ENCODE measurements at places on chromosomes 4 and X.

GRCh38 chr4:127776620-127777019 lies 5.5 kb upstream of the HSPA4L start:
- DNase-seq = no peak

DNA sequence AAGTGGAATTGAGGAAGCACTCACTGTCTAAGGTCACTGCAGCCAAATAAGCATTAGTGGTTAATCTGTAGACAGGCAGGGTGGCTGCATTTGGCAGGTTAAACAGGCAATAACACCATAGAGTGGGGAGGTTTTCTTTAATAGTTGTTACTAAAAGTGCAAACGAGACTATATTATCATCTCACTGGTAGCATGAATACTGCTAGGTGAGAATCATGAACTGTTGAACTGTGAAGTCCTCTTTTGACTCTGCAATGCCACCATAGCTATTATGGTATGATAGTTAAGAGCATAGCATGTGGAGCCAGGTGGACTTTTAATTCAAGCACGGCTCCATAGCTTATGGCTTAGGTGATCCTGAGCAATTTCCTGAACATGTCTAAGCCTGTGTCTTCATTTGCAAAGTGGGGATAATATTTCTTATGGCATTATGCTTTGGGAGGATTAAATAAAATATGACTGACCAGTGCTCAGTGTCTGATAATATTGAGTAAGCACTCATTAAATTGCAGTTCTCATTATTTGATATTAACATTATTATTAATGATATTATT lies 235.6 kb upstream of the HHIP start:
- DNase-seq = no peak

DNA sequence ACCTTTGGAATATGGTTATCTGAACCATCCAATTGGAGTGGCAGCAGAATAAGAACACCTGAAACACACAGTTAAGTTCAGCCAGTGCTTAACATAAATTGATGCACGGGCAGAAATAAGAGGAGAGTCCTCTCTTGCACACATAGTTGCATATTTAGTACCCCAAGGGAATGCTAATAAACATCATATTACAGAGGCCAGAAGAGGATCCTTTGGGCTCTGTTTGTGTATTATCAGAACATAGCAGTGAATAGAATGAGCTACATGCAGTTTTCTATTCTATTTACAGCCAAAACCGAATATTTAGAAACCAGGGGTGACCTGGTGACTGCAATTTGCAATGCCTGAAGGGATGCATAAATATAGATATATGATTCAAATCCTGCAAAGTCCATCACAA lies 300.8 kb upstream of the GALNT7 start:
- no peak for DNase-seq

GRCh38 chrX:40107291-40108161 lies 9.8 kb upstream of the BCOR start:
- no peak for DNase-seq

GRCh38 chr4:175561696-175562095 lies 250.4 kb downstream of the GPM6A start:
- no peak for DNase-seq

DNA sequence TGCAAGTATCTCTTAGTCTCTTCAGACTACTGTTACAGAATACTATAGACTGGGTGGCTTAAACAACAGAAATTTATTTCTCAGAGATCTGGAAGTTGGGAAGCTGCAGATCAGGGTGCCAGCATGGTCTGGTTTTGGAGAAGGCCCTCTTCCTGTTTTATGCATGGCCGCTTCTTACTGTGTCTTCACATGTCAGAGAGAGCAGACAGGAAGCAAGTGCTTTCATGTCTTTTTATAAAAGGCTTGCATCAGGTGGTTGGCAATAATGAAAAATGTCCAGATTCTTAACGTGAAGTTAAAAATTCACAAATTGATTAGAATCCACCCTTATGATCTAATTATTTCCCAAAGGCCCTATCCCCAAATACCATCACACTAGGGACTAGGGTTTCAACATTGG lies 284.9 kb downstream of the RPA4 start:
- DNase-seq = no peak

GRCh38 chr4:139635966-139636365 lies 29.7 kb upstream of the MGST2 start:
- DNase-seq = no peak

GRCh38 chr4:52870225-52870624 lies 8.1 kb downstream of the RASL11B start:
- DNase-seq = no peak

- DNase-seq = no peak
Observed at GRCh38 chrX:79368441-79368840, 1.3 kb upstream of the ITM2A start.

DNA sequence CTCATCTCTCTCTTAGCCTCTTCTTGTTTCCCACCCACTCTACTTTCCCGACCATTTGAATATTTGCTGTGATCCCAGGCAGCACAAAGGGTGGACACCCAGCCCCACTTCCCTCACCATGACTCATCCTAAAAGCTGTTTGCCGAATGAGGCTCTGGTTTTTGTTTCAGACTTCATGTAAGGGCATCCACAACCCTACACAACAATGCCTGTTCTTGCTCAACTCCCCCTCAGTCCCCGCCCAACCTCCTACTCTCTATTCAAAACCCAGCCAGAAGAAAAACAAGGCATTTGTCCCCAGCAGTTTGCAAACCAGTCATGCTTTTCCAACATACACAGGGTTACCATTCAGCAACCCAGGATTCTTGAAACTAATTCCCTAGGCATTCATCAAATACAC lies 516.5 kb upstream of the CNKSR2 start:
- DNase-seq = no peak

DNA sequence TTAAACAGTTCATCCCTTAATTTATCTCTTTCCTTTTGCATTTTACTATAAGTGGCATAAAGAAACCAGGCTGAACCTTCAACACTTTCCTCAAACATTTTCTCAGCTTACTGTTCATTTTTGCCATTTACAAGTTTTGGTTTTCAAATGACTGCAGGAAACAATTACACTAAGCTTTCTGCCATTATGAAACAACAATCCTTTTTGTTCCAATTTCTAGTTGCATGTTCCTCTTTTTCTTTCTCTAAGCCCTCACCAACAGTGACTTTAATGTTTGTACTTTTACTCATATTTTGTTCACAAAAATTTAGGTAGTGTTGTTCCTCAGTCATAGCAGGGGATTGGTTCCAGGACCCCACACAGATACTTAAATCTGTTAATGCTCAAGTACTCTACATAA lies 1526.1 kb downstream of the STIM2 start:
- DNase-seq = no peak

DNA sequence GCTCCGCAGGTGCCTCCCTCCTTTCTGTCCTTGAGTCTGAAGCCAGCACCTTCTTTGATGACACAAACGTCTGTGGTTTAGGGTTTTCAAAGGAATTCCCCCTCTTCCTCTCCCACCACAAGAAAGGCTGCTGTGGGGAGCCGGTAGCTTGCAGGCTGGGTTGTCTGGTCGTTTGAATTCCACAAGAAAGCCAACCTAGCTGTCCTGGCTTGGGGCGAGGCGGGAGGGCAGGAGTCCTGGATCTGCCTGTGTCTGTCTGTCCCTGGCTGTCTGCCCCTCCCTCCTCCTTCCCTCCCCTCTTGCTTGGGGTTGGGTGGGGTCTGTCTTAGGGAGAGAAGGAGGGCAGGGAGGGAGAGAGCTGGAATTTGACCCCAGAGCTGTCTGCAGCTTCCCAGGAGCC lies 56.3 kb downstream of the SHROOM2 start:
- no peak for DNase-seq

Measured in central memory CD4-positive, alpha-beta T cell (primary cell).